Lung microvascular endothelial cell (primary cell): ENCODE measurements at places on chromosomes 4 and X. TPM values are rescaled to one million over a fixed set of nuclear protein-coding genes. Genes with fewer than 3 reads are reported as not detected.

ANKRD50 gene
- 35.5 and 64.3 TPM in 2 replicates for total RNA-seq

DNA sequence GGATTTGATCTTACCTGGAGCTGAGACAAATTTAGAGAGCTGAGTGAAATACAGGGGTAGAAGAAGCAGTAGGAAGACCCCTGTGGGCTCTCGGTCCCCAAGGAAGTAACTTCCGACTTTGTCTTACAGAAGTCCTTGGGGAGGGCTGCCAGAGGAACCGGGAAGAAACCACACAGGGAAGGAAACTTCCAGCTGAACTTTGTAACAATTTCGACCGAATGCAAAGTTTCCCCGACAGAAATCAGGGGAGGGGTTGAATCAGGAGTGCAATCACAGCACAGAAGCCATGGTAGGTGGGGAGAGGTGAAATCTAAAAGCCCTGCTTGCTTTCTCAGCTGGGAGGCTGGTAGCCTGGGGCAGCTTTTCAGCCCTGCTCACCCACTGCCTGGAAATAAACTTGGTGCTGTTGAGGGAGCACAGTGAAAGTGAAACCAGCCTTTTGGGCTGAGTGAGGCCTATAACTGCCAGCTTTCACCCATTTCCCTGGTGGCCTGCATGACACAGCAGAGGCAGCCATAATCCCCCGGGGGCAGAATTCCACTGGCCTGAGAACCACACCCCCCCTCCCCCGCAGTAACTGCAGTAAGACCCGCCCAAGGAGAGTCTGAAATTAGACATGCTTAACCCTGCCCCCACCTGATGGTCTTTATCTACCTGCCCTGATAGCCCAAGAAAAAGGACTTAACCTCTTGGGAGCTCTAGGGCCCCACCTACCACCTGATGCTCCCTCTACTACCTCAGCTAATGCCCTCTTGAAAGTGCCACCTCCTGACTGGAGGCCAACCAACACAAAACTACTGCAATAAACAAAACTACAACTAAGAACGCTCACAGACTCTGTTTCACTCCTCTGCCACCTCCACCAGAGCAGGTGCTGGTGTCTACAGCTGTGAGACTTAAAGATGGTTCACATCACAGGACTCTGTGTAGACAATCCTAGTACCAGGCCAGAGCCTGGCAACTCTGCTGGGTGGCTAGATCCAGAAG lies 248.2 kb downstream of the PARM1 start:
- DNase-seq: no peak

ZMAT1 gene
- total RNA-seq: 0.65 and 1.2 TPM in 2 replicates

HAND2 gene
- not detected in 2 replicates for total RNA-seq

F9 gene
- total RNA-seq: not detected in 2 replicates

DNA sequence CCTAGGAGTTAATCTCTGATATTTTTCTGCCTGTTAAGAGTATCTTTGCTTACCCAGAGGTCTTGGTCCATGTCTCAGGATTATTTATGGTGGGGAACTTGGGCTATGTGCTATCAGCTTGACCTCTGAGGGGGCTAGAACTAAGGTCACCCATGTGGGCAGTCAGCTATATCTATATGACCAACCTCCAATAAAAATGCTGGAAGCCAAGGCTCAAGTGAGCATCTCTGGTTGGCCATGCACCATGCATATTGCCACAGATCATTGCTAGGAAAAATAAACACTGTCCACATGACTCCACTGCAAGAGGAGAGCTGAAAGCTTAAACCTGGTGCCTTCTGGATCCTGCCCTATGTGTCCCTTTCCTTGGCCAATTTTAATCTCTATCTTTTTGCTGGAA lies 196.5 kb upstream of the SLC7A11 start:
- no peak for DNase-seq

- no peak for DNase-seq
These were observed 1420.2 kb downstream of the PCDH18 start for GRCh38 chr4:136112116-136112515.

ETDC gene
- not detected in 2 replicates for total RNA-seq

- no peak for DNase-seq
These were observed 111.1 kb downstream of the ZNF330 start for GRCh38 chr4:141331534-141332358.

PNMA5 gene
- not detected in 2 replicates for total RNA-seq

SOX3 gene
- total RNA-seq: not detected in 2 replicates

- no peak for DNase-seq
These were observed 4.4 kb downstream of the GPRIN3 start for GRCh38 chr4:89303177-89303576.

DNA sequence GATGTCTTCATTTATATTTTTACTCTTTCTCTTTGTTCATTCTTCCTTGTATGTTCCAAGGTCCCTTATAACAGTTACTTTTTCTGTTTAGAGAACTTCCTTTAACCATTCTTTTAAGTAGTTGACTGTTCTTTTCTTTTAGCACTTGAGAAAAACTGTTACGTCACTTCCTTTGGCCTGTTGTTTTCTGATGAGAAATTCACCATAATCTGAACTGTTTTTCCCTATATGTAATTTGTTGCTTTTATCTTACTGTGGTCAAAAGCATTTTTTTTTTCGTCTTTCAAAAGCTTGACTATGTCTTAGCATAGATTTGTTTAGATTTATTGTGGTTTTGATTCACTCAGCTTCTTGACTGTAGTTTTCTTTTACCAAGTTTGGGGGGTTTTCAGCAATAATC lies 1660.3 kb upstream of the PCDH10 start:
- no peak for DNase-seq

- peak; percentile 56 for DNase-seq
These were observed 42.8 kb downstream of the IL21 start for GRCh38 chr4:122577808-122578781.

DNA sequence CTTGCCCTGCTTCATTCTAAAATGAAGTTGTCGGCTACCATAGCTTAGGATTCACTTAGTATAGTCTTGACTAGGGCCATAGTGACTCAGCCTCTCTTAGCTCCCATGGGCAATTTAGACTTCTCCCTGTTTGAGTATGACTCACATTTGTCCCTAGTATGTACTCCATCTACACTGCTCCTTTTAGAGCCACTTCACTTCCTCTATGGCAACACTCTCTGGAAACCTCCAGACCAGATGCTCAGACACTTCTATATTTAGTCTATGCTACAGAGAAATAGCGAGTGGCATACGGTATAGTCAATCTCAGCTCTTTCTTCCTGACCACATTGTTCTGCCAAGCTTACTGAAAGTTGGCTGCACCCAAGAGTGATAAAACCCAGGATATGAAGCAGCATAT lies 11.2 kb downstream of the MEPE start:
- DNase-seq: peak; percentile 54

DNA sequence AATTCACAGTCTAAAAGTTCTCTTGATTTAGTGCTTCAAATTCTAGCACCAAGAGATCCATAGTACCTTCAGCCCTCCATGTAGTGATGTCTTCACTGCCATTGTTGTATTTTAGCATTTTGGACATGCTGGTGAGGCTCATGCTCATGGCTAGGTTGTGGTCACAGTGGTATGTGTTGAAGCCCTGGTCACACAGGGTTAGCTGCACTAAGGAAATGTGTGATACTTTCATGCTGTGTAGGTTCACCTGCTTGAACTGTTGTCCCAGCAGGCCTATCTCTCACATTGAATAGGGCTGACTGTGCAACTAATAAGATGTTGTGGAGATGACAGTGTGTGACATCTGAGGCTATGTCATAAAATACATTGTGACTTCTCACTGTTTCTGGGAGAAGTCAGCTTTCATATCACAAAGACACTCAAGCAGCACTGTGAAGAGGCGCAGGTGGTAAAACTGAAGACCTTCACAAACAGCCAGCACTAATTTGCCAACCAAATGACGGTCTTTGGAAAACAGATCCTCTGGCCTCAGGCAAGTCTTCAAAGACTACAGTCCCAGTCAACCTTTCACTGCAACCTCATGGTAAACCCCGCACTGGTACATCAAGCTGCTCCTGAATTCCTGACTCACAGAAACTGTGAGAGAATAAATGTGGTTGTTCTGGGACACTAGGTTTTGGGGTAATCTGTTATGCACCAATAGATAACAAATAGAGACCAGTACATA lies 17.4 kb upstream of the ADH4 start:
- no peak for DNase-seq

- DNase-seq: no peak
These were observed 60.9 kb downstream of the LEF1 start for GRCh38 chr4:108107729-108108382.

GRCh38 chrX:694800-695199 lies 64.2 kb downstream of the SHOX start:
- no peak for DNase-seq

CCNB3 gene
- 0.22 and 0.40 TPM in 2 replicates for total RNA-seq

- no peak for DNase-seq
These were observed 52.3 kb upstream of the SMIM31 start for GRCh38 chr4:164701665-164702064.

DNA sequence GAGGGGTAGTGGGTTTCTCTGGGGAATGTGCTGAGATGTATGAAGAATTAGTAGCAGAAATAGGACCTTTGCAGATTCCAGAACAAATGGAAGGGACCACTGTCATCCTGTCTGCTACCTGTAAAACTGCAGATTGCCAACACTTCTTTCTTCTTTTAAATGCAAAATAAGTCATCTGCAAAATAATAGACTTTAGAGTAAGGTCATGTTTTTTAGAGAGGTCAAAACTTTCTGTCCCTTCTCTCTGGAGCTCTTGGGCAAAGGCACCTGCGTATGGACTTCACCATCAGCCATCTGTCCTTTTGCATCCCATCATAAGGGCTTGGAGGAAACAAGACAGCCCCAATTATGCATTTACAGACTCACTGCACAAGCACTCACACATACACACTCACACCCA lies 121.1 kb upstream of the PPARGC1A start:
- no peak for DNase-seq

PARM1 gene
- under 0.01 TPM in 1 of 2 replicates, not detected in the other for total RNA-seq

VCX gene
- total RNA-seq: not detected in 2 replicates

GRCh38 chr4:105184316-105184980 lies 37.8 kb downstream of the TET2 start:
- DNase-seq: peak; percentile 18

GRCh38 chrX:15856636-15857035 lies 2.0 kb upstream of the AP1S2 start:
- no peak for DNase-seq

- no peak for DNase-seq
These were observed 139.5 kb downstream of the SH3KBP1 start for GRCh38 chrX:19747652-19748610.

GRCh38 chrX:148902581-148902980 lies 402.2 kb downstream of the AFF2 start:
- DNase-seq: no peak

DNA sequence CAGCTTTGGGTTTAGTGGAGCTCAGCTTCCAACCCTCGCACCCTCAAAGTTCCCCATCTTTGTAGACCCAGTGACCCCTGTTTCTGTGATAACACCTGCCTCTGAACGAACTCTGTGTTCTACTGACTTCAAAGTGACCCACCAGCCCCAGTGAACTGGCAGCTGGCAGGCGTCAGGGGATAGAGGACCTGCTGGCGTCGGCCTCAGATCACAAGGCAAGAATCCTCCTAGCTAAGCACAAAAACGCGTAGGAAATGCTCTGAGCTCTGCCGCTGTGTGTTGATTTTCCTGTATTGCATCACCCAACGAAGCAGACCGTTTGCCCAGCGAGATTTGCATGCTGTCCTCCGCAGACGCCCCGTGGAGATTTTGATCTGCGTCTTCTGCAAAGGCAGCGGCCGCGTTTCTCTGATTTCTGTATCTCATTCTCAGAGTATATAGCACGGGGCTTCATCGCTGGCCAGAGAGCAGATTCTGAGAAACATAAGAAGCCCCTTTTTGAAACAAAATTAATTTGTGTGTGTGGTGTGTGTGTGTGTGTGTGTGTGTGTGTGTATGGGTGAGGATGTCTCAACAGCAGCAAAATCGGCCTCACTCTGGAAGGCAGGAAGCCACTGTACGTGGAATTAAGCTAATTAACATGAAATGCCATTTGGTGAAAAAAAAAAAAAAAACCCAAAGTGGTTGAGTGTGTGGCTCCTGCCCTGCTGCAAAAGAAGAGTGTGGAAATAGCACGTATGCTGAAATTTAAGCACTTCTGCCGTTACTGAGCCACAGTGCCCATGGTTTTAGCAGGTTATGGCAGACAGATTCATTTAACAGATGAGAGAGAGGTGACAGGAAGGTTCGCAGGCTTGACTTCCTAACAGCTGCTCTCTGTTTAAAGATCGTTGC lies 29.2 kb upstream of the ASMTL start:
- DNase-seq: peak; percentile 86
